ENCODE measurements at places on chromosomes 16 and 17. TPM values are rescaled to one million over a fixed set of nuclear protein-coding genes. Genes with fewer than 3 reads are reported as not detected.

Gene CASKIN2
- 9.5 TPM for total RNA-seq

Gene HEATR9
- total RNA-seq: not detected

Gene TMEM88
- 19.8 TPM for total RNA-seq

Gene ARL5C
- not detected for total RNA-seq

DNA sequence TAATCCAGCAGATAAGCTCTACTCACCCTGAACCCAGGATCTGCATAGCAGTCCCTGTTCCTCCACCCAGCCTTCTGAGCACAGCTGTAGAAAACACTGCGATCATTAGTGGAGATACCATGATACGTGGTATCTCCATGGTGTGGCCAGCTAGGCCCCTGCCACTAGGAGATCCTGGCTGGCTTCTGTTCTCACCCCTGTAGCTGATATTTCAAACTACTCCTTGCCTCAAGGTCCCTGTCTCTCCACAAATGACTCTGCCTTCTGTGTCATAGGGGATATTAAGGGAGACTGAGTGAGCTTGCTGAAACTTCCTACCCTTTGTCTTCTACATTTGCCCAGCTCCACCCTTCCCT, 44.3 kb downstream of the ERN1 start:
- no peak for DNase-seq

GRCh38 chr17:4807605-4808377, 839 bp downstream of the PLD2 start:
- DNase-seq: no peak

GRCh38 chr16:55324285-55325079, 479 bp downstream of the IRX6 start:
- no peak for DNase-seq

DNA sequence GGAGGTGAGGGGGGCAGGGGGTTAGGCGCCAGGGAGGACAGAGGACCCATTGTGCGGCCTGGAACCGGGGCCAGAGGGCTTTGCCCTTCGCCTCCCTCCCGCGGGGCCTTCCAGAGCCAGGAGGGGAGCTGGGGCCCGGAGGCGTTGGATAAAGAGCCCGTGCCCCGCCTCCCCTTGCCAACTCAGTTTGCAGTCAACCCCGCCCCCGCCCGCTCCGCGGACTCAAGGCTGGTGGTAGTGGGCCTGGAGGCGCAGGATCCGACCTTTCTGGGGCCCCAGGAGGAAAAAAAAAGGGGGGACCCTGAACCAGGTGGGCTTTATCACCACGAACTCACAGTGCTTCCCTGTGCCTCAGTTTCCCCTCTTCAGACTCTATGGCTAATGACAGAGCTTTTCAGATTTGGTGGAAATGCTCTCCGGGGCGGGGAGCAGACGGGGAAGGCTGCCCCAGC, 2.0 kb upstream of the SPHK1 start:
- DNase-seq: no peak

- DNase-seq: no peak
Measured at GRCh38 chr16:24834459-24835335, 11.1 kb upstream of the SLC5A11 start.

DNA sequence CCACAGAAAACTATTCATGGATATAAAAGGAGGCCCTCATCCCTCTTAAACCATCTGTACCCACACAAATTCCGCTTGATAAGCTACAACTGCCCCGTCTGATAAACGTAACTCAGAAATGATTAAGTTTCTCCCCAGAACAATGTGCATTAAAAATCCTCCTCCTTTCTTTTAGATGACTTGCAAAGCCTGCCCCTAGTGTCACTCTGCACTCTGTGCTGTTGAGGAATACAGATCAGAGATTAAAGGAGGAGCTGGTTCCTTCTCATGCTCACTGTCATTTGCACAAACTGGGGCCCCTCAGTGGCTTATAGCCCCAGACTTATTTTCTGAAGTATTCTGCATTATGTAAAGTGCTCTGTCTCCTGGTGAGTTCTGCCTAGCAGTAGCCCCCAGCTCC, 33.3 kb downstream of the CDRT15 start:
- no peak for DNase-seq

- no peak for DNase-seq
Measured at GRCh38 chr17:44677136-44677535, 12.4 kb downstream of the CCDC43 start.

- no peak for DNase-seq
Measured at GRCh38 chr16:84444476-84444875, 60.0 kb downstream of the MEAK7 start.

- DNase-seq: no peak
Measured at GRCh38 chr17:76747716-76748363, 9.9 kb downstream of the MFSD11 start.

- no peak for DNase-seq
Measured at GRCh38 chr16:67179421-67180080, 4.2 kb downstream of the MATCAP1 start.

DNA sequence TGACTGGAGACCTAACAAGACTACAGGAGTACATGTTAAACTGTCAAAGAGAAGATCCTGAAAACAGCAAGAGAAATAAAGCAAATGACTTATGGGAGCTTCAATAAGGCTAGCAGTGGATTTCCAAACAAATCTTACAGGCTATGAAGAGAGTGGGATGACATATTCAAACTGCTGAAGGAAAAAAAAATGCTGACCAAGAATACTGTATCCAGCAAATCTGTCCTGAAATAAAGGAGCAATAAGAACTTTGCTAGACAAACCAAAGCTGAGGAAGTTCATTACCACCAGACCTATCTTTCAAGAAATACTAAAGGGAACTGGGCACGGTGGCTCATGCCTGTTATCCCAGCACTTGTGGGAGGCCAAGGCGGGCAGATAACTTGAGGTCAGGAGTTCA, 28.6 kb downstream of the ZFP1 start:
- no peak for DNase-seq

DNA sequence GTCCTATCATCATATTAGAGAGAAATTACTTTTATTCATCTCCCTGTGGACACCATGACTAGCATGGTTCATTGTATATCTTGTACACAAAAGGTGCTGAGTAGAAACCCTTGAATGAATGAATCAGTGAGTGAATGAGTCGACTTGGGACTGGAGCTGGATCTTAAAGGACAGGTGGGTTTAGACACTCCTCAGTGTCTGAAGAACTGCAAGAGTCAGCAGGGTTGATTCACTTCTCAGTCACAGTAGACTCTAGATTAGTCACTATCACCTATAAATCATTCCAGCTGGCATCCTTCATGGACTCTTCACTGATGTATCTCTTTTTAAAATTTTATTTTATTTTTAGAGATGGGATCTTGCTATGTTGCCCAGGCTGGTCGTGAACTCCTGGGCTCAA, 30.1 kb upstream of the PMFBP1 start:
- DNase-seq: no peak

DNA sequence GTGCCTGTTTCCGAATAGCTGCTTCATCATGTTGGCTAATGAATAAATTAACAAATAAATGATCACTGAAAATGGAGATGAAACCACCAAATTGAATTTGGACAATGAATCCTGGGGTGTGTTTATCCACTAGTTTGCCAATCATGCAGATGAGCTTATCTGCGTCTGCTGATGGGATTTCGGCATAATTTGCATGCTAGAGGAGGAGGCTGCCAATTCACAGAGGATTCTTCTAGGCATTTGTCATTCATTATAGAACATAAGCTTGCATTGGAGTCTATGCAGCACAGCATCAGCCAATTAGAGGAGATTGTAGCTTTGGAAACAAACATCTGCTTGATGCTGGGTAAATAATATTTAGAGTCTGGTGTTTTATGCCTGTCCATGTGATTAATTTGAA, 123.1 kb downstream of the NPIPB5 start:
- DNase-seq: no peak

DNA sequence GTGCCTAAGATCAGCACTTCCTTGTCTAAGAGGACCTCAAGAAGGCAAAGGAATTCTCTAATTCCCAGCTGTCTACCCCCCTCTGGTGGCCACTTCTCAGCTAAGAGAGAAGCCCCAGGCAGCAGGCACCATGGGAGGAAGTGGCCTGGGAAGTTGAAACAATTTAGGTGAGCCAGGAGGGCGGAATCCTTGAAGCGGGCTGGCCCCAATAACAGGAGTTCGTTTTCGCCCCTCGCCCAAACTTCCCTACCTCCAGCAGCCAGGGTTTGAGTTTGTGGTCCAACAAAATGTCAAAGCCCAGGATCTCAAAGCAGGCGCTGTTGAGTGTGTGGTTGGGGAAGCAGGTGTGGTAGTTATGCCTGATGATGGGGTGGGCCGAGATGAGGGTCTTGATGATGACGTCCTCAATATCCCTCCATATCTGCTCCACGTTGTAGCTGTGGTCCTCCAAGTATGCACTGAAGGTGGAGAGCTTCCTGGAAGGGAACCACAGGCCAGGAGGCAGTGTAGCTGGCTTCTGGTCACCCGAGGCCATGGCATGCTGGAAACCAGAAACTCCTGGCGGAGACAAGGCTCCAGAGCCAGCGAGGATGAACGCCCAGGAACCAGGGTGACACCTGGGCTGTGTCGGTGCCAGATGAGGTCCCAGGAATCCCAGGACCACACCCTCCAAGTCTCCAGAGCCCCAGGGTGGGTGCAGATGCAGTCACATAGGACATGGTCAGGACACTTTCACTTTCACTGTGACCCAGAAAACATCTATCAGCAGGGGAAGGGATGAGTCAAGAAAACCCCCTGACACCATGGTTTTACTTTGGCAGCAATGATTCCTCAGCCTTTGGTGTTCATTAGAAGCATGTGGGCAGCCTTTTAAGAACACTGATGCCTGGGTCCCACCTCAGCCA, 25.6 kb downstream of the TTLL6 start:
- no peak for DNase-seq

GRCh38 chr17:55356434-55357328, 65.0 kb downstream of the MMD start:
- peak; percentile 42 for DNase-seq

- DNase-seq: no peak
Measured at GRCh38 chr17:72578817-72579470, 458.1 kb downstream of the SOX9 start.

GRCh38 chr16:4924593-4925292, 12.2 kb downstream of the PPL start:
- no peak for DNase-seq

GRCh38 chr17:4739122-4740024, at the start of the genes CXCL16 and ZMYND15:
CXCL16 (minus strand) TSS chr17:4739928; CDS start chr17:4739339, 589 bp downstream.
ZMYND15 (plus strand) TSS chr17:4739833; CDS start chr17:4740549, 716 bp downstream.
- DNase-seq: no peak

DNA sequence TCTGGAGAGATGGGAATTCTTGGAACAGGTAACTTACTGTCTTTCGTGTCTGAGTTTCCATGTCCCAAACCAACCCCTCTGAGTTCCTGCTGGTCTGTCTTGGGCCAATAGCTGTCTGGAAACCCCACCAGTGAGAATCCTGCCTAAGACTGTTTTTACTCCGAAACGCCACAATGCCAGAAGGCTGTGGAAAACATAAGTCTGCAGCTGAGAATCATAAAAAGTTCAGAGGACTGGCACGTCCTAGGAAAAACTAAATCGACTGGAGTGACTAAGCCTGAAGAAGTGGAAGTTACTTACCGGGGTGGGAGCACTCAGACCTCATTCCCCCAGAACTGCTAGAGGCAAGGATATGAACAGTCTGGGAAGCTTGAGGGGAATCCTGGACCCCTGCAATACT, 13.3 kb downstream of the LRRC75A start:
- DNase-seq: no peak

DNA sequence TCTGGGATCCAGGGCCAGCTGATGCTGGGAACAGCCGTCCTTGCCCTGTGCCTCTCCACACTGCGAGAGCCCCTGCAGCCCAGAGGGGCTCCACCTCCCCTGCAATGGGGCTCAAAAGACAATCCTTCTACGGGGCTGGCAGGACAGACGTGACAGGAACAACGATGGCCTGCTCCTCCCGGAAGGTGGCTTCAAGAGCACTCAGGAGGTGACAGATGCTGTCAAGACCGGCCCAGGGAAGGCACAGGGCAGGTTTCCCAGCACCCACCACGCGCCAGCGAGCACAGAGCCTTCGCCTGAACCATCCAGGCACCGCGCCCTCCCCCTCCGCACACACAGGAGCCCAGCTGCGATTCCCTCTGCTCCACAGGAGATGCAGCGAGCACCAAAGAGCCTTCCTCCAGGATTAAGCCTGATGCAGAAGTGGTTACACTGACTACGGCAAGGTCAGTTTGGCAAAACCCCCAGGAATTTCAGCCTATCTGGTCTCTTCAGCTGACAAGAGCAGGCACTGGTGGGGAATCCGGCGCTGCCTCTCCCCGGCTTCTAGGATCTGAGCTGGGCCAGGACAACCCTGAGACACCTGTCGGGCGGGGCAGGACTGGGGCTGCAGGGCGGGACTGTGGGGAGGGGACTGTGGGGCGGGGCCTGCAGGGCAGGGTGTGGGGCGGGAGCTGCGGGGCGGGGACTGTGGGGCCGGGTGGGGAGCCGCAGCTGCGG, 103.4 kb downstream of the ZNF778 start:
- no peak for DNase-seq

DNA sequence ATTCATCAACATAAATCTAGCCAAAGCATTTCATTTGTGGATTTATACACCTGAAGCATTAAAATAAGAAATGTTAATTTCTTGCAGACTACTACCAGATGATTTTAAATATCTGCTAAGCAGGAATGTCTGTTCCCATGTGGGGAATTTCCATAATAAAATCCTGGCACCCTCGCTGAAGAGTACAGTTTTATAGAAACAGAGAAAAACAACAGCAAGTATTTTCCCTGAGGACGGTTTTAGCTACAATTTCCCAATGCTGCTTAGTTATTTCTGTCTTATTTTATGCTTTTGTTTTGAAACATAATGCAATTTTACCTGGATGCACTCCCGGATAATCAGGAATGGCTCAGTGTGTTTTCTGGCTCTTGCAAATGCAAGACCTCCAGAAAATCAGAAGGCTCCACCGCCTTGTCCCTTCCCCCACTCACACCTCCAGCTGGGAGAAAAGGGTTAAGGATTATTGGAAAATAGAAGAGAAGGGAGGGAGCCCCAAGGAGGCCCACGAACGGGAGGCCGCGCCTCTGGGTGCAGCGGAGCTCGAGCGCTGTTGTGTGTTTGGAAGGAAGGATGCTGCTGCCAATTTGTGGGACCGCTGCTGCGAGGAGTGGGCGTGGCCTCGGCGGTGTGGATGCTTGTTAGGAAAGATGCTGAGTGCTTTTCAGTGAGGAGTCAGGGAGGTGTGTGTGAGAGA, at the start of gene CNTNAP4:
Gene CNTNAP4, plus strand, starts transcription at position 657 of the 694 bp plus-strand sequence. CDS start 262 bp downstream, outside the sequence.
- no peak for DNase-seq

- DNase-seq: no peak
Measured at GRCh38 chr17:38867179-38867967, 2.5 kb upstream of the LASP1 start.

DNA sequence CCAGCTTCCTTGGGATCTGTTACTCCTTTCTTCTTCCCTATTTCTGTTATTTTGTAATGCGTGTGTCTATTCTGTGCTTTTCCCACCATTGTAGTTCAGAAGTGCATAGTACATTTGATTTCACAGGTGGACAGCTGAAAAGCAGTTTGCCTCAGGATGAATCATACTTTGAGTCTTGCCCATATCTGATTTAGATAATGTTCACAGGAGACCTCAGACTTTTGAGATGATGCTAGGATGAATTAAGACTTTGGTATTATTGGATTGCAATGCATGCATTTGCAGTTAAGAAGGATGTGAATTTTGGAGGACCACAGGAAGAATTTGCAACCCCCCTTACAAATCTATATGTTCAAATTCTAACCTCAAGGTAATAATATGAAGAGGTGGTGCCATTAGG, 769.6 kb downstream of the CDH11 start:
- DNase-seq: no peak
